Brain microvascular endothelial cell (primary cell): ENCODE measurements at places on chromosomes 3 and 15.

DNA sequence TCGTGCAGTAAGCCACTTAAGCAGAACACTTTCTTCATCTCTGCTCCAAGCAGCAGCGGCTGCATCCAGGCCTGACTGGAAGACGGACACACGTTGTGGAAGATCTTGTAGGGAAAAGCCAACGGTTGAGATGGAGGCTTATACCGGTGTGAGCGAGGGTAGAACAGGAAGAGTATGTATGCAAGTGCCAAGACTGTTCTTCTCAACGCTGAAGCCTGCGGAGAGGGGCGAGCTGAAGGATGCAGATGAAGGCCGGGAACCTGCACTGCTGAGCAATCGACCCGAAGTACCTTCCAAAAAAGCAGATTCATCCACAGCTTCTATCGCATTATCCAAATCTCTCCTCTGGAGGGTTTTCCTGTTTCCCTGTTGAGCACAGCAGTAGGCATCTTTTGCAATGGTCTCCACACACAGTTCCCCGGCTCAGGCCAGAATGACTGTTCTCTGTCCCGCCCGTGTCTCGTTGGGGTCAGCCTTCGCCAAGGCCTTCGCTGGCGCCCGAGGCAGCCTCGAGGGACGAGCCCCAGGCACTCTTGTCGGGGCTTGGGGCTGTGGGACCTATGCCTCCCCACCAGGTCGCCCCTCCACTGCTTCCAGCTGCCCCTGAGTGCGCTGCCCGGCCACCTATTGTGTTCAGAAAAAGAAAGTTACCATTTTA, 22.2 kb upstream of the DYNC1LI1 start:
- no peak for DNase-seq

DNA sequence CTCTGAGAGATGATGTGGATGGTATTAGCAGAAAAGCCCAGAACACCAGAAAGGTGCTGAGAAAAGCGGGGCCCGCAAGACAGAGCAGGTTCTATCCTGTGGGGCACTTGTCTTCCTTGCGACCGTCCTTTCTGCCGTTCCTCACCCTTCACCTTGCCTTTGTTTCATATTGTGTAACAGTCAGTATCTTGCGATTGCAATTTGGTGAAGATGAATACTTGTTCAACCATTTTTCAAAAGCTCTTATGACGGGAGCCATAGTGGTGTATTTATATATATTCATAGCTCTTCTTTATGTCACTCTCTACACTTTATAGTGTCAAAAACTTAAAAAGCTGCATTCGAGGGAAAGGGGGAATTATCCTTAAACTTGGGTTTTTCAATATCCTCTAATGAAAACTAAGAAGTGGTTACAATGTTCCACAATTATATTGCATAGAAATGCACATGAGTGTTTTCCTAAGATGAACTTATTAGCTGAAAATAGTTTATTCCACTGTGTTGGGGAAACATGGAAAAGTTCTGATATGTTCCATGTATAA, 797 bp downstream of the MAP3K13 start:
- no peak for DNase-seq

DNA sequence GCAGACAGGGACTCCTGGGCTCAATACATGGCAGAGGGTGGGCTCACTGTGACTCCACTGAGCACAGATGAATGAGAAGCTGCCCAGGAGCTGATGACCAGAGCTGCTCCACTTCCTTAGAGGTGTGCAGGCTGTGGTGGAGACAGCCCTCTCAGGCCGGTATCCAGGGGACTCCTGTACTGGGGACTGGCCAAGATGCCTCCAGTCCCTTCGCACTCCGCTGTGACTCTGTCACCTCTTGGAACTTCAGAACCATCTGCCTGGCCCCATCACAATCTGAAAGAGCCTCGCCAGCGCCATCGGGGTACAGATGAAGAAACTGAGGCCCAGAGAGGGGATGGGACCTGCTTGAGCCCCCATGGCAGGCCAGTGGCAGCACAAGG, 111.2 kb downstream of the ETFA start:
- no peak for DNase-seq

GRCh38 chr3:143301031-143301901, 181.7 kb downstream of the CHST2 start:
- DNase-seq, result no peak

GRCh38 chr3:197913641-197914380, 36.2 kb upstream of the RPL35A start:
- no peak for DNase-seq

DNA sequence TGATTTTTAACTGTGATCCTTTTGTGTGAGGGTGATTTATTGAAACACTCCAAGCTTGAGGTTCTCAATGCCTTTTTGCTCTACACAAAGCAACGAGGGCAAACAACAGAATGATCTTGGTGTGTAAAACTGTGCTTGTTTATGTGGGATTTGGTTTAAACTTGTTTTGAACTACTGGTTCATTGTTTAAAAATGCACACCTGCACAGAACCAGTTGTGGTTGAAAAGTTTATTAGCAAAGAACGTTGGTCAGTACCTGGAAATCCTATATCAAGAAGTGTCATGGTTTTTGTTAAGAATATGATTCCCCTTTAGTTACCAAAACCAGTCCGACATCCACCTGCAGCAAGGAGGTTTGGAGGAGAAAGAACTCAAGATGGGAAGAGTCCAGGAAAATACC, 239.4 kb downstream of the WNT5A start:
- DNase-seq, result no peak

GRCh38 chr3:196506687-196507086, 3.1 kb upstream of the RNF168 start:
- no peak for DNase-seq

DNA sequence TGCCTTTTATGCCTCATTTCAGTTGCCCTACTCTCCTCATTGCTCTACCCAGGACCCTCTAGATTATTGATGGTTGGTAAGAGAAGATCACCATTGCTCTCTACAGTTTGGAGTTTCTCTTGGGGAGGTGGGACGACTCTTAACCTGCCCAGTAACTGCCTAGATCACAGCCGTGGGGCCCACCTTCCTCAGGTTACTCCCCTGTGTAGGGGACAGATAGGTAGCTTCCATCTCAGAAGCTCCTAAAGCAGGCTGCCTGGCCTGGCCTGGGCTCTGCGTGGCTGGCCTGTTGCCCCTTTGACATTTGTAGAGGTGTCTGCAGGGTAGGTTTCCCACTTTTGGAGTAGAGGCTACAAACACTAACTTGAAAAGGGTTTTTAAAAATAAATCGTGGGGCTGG, 42.7 kb downstream of the TRIM71 start:
- no peak for DNase-seq

- DNase-seq, result no peak
Measured at GRCh38 chr3:171566803-171567422, 106.7 kb upstream of the TNIK start.

DNA sequence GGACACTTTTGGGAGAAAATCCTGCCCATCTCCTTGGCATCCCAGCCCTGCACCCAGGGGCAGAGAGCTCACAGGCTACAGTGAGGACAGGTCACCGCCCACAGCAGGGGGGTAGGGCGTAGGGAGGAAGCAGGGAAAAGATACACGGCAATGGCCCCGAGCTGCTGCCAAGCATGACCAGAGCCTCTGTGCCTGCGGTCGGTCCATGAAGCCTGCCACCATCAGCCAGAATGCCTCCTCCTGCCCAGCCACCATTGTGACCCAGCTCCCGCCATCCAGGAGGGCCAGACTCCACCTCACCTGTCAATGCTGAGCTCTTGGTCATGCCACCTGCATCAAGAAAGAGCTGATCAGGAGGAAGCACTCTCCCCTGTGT, 230.7 kb downstream of the VPS13C start:
- no peak for DNase-seq

DNA sequence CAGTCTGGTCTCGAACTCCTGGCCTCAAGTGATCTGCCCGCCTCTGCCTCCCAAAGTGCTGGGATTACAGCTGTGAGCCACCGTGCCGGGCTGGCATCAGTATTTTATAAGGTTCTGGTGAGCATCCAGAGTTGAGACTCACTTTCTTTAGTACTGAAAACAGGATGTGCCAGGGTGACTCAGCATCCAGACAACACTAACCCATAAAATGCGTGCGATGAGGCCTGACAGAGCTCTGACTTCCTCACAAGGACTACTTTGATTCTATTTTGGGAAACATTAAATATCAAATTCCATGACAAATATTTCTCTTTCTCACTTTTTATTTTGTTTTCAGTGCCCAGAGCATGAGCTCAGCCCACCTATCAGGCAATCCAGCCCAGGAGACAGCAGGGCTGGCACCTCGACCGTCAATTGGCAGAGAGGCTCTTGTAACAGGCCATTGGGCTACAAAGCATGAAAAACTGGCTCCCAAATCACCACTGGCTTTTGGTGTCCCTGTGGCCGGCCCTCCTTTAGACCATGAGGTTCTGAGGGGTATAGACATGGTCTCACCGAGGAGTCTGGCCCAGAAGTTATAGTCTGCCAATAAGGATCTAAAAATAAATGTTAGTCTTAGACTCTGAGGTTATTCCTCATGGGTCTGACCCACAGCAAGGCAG, 75.0 kb downstream of the FEM1B start:
- DNase-seq, result peak; percentile 96

DNA sequence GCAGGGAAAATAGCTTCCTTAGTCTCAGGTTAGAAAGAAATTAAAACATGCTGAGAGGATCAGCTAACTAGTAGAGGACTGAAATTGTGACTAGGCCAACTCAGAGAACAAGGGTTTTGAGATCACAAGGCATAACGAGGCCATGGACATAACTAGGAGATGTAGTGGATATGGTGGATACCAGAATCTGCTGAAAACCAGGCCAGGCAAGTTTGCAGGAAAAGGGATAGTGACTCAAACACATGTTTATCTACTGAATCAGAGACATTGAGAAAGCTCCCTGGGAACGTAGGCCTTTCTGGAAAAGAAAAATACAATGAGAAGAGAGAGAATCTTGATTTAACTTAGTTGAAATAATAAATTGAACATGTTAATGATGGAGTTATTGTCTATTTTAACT, 326.5 kb upstream of the GBE1 start:
- peak; percentile 85 for DNase-seq

DNA sequence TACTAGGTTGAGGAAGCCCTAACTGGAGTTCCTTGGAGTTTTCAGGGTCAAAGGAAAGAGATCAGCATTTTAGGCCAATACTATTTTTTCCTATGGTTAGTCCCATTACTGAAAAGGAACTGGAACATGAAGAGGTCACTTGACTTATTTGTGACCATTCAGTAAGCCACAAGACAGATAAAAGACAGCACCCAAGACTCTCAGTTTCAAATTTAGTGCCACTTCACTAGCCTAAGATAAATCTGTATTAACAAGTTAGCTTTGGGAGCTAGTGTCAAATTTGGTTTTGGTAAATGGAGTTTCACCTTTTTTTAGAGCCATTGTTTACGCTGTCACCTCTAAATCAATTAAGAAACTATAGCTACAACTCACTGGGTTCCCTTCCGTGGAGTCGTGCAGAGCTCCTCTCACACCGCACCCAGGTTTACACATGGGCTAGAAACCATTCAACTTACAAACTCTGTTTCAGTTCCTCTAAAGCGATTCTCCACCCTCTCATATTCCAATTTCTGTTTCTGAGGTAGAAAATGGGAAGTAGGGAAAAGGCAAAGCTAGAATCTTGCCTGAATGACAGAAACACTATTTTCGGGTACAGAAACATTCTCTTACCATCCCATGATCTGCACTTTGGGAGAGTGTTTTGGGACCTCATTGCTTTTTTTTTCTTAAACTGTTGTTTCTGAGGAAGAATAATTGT, 14.4 kb downstream of the CCDC32 start:
- DNase-seq, result no peak

DNA sequence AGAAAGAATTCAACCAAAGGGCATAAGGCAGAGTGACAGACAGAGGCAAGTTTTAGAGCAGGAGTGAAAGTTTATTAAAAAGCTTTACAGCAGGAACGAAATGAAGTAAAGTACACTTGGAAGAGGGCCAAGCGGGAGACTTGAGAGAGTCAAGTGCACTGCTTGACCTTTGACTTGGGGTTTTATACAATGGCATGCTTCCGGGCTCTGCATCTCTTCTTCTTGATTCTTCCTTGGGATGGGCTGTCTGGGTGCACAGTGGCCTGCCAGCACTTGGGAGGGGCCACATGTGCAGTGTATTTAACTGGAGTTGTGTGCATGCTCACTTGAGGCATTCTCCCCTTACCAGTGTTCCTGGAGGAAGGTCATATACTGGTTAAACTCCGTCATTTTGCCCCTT, 30.4 kb upstream of the KLHL25 start:
- DNase-seq, result no peak

DNA sequence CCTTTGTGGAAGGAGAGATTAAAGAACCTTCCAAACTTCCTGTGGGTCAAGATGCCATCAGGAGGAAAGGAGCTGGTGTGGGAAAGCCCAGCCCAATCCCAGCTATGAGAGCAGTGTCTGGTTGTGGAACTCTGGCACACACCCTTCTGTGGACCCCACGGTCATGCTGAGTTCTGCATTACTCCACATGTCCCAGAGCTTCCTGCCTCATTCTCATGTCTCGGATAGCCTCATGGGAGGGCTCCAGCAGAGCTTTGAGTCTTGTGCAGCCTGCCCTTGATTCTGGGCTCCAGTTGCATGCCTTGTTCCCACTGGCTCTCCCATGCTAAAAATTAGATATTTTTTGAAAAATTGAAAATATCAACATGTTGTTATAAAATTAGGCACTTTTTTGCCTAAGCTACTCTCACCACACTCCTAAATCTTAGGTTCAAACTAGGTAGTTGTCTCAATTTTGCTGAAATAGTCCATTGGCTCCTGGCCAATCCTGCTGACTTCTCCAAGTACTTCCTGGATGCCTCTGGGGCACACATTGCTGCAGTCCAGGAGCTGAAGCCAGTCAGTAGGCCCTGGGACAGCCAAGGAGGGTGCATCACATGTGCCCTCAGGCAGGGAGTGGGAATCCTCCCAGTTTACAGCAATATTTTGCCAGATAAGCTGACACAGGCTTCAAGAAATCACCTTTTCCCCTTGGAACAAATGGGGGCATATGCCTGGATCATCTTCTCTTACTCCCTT, 144.3 kb downstream of the EEFSEC start:
- no peak for DNase-seq

- no peak for DNase-seq
Measured at GRCh38 chr3:52555056-52555455, 18.7 kb downstream of the UQCC5 start.

GRCh38 chr15:80832686-80833085, 53.5 kb downstream of the CEMIP start:
- DNase-seq, result no peak

- DNase-seq, result no peak
Measured at GRCh38 chr15:35673093-35673684, 127.2 kb upstream of the DPH6 start.

DNA sequence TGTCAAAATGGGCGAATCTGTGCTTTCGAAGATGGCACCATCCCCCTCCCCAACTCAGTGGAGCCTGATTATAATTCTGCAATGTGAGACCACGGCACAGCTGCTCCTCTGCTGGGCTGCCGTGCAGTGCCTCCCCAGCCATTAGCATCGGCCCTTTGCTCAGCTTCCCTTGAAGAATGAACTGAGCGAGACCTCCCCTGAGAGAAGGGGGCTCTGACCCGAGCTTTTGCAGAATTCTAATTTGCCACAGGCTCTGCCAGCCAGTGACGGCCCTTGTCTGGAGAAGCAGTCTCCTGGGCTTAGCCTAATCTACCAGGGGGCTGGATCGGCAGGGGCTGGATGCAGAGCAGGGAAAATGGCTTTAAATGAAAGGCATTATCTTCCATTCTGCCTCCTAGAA, 57.2 kb downstream of the GLDN start:
- DNase-seq, result no peak
